ENCODE measurements at places on chromosomes 11 and 22.

DNA sequence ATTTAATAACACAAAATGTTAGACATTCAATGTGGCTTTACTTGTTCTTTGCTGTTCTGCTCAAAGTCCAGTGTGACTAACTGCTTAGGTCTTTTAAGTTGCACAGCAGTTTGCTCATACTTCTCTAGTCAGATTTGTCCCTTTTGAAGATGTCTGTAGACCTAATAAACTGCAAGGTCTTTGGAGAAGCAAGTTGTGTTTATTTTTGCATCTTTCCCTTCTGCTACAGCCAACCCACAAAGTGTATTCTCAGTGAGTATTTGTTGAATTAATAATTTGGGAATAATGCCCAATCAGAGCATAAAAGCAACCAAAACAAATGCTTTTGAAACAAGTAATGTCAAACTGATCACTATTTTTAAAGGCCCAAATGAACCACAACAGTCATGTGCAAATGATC is 312.5 kb downstream of the CADM1 start:
- DNase-seq, result no peak

DNA sequence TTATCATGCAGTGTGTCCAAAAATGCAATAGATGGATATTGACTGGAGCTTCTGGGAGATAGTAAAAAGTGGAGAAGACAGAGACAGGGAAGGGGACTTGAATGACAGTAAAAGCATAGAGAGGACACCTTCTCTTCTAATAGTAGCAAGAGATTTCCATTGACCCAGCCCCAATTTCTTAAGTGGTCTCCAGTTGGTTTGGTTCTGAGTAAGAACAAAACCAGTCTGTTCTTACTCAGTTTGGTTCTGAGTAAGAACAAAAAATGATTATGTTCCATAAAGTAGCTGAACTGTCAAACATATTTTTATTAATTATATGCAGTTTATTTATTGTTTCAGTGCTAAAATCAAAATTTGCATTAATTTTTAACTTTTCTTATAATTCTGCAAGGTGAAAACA is 316.8 kb upstream of the MPPED2 start:
- no peak for DNase-seq

GRCh38 chr11:73248526-73249185 is 23.5 kb upstream of the P2RY6 start:
- no peak for DNase-seq

GRCh38 chr11:111846636-111847035 is 24.7 kb downstream of the ALG9 start:
- DNase-seq, result no peak

GRCh38 chr11:36513965-36514364 is 3.9 kb upstream of the TRAF6 start:
- no peak for DNase-seq

GRCh38 chr11:121841487-121842191 is 274.4 kb downstream of the BLID start:
- no peak for DNase-seq

DNA sequence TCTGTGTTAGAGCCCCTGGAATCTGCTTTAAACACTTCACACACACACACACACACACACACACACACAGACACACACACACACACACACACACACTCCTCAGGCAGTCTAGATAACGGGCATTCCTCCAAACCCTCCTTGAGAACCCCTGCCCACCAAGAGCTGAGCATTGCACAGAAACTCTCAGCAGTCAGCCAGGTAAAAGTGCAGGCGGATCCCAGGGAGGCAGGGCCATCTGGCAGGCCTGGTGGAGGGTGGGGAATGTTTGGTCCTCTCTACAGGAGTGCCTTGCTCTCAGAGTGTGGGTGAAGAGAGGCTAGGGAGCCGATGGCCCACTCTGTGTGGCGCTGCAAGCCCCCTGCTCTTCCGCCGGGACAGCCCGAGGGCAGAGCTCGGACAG is 190.2 kb downstream of the BUD13 start:
- DNase-seq, result no peak

GRCh38 chr11:89490981-89491690 is at the start of gene NOX4:
Gene NOX4 (minus strand): TSS chr11:89491375. CDS start chr11:89491246, 129 bp downstream.
- peak; percentile 57 for DNase-seq

GRCh38 chr22:50182176-50183081 is 3.3 kb upstream of the TRABD start:
- DNase-seq, result no peak

GRCh38 chr22:38327805-38328204 is 10.6 kb upstream of the CSNK1E start:
- no peak for DNase-seq

DNA sequence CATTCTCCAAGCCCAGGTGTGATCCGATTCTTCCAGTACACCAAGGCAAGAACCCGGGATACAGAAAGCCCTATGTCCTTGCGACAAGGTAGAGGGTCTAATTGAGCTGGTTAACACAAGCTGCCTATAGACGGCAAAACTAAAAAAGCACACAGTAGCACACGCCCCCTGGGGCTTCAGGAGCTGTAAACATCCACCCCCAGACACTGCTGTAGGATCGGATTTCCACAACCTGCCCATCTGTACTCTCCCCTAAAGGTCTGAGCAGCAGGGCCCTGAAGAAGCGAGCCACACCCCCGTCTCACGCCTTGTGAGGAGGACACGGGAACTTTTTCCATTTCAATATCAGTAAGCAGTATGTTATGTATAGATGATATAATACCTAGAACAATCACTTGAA is 624.7 kb downstream of the BUD13 start:
- no peak for DNase-seq

DNA sequence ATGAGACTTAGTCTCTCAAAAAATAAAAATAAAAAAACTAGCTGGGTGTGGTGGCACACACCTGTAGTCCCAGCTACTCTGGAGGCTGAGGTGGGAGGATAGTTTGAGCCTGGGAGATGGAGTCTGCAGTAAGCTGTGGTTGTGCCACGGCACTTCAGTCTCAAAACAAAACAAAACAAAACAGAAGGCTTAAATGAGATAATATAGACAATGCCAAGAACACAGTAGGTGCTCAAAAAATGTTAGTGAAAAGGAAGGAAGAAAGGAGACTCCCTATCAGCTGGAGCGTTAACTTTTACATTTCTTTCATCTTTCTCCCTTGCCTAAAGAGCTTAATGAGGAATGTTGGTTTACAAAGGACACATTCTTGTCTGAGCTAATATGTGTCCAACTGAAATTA is 4.1 kb upstream of the ASCC2 start:
- no peak for DNase-seq

DNA sequence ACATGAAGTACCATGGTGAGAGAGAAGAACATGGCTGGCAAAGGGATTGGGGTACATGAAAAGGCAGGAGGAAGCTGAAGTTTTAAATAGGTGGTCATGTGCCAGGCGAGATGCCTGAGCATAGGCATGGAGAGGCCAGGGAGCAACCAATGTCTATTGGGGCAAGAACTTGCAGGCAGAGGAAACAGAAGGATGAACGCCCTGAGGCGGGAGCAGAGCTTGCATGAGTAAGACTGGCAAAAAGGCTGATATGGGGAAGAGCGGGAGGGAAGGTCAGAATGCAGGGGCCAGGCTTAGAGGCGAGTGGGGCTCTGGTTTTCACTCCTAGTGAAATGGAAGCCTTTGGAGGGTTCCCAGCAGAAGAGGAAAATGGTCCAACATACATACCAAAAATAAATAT is 52.5 kb upstream of the VSTM5 start:
- no peak for DNase-seq

- no peak for DNase-seq
These were observed 45.8 kb downstream of the PLAAT5 start for GRCh38 chr11:63445118-63445517.

DNA sequence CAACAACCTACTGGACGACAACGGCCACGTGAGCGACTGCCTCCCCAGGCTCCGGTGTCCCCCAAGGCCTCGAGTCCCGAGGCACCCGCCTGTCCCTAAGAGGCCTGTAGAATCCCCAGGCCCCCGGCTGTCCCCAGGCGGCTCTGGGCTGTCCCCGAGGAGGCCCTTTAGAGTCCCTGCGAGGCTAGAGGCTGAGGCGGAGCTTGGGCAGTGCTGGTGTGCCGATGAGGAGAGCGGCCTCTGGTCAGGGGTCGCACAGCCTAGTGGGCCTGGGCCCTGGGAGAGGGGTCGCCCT is 3.7 kb downstream of the TBX1 start:
- no peak for DNase-seq

GRCh38 chr22:16955678-16956210 is 52.3 kb downstream of the GAB4 start:
- DNase-seq, result peak; percentile 20

DNA sequence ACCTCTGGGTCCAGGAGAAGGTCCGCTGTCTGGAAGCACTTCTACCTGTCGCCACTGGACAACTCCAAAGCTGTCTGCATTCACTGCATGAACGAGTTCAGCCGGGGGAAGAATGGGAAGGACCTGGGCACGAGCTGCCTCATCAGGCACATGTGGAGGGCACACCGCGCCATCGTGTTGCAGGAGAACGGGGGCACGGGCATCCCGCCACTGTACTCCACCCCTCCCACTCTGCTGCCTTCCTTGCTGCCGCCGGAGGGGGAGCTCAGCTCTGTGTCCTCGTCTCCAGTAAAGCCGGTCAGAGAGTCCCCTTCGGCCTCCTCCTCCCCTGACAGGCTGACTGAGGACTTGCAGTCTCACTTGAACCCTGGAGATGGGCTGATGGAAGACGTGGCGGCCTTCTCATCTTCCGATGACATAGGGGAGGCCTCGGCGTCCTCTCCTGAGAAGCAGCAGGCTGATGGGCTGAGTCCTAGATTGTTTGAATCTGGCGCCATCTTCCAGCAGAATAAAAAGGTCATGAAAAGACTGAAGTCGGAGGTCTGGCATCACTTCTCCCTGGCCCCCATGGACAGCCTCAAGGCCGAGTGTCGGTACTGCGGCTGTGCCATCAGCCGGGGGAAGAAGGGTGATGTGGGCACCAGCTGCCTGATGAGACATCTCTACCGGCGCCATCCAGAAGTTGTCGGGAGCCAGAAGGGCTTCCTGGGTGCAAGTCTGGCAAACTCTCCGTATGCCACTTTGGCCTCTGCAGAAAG is 31.0 kb downstream of the ZBED4 start:
- no peak for DNase-seq

GRCh38 chr11:19753451-19754106 is 40.9 kb downstream of the NAV2 start:
- no peak for DNase-seq

- no peak for DNase-seq
These were observed 491.6 kb downstream of the MIAT start for GRCh38 chr22:27148886-27149470.

DNA sequence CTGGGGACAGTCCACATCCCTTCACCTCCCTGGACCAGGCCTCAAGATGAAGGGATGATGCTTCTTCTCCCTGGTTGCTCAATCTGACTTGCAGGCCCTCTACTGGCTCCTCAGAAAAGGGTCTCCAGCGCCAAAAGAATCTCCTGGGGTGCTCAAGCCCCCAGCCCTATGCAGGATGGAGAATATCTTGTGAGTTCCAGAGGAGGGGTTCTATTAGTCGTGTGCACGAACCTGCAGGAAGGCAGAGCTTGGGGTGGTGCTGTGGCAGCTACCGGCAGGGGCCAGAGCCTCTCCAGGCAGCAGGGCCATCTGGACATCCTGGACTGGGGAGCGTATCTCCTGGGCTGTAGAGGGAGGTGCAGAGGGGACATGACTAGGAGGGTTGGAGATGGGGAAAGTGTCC is 1339.5 kb downstream of the BRD1 start:
- DNase-seq, result no peak

DNA sequence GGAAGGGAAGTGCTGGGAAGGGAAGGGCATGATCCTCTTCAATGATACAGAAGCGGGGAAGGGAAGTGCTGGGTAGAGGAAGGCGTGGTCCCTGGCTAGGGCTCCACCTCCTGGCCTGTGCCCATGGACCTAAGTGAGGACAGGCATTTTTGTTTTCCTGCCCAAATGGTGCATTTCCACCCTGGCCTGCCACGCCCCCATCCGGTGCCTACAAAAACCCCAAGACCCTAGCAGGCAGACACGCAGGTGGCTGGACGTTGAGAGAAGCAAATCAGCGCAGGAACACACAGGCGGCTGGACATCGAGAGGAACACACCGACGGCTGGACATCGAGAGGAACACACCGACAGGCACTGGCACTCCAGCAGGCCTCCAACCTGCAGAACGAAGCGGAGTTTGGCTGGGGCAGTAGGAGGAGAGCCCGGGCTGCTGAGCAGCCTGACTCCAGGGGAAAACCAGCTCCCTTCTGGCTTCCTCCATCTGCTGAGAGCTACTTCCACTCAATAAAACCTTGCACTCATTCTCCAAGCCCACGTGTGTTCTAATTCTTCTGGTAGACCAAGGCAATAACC is 628.3 kb downstream of the BUD13 start:
- no peak for DNase-seq

- no peak for DNase-seq
These were observed 417.8 kb downstream of the MIAT start for GRCh38 chr22:27075028-27075678.

DNA sequence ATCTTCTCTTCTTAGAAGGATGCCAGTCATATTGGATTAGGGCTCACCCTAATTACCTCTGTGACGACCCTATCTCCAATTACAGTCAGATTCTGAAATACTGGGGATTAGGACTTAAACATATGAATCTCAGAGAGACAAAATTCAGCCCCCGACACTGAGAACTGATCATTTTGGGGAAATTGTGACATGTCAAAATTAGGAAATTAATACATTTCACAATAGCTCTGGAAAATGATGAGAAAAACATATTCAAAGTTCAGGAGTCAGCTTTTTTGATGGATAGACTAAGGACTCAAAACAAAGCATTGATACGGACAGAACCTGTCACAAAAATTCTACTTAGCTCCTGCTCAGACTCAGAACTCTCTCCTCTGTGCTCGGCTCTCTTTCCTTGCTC is 40.8 kb downstream of the COMMD9 start:
- DNase-seq, result no peak

- DNase-seq, result no peak
These were observed 7.2 kb downstream of the PIM3 start for GRCh38 chr22:49967706-49968208.

GRCh38 chr11:64124147-64124546 is 41.8 kb downstream of the MACROD1 start:
- no peak for DNase-seq

DNA sequence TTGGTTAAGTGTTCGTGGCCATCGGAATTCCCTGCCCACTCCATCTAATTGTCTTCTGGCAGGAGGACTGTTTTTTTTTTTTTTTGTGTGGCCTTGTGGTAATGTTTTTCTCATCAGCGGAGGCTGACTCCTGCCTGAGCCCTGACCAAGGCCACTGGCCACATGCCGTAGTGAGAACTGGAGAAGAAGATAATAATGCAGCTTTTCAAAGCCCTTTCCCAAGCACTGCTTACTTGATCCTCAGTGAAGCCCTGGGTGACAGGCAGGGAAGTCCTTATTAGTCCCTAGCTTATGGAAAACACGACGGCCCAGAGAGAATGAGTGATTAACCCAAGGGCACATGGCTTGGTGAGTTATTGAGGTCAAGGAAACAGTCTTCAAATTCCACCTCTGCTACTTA is 71.2 kb downstream of the ADM start:
- DNase-seq, result no peak

DNA sequence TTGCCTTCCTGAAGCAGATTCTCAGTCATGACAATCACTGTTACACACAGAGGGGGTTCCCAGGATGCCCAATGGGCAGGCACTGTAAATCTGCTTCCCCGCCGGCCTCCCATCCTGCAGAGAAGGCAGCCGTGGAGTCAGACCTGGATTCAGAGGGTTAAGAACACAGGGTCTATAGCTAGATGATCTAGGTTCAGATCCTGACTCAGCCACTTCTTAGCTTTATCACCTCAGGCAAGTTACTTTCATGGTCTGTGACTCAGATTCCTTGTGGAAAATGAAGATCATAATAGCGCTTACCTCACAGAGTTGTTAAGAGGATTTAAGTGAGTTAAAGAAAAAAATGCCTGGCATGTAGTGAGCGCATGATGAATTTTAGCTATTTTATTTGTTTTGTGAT is 95.9 kb downstream of the TIMP3 start:
- DNase-seq, result no peak

- no peak for DNase-seq
These were observed 5.9 kb downstream of the RANGAP1 start for GRCh38 chr22:41280065-41280464.

Data from left renal cortex interstitium (tissue), 4 donors.